ENCODE measurements at places on chromosomes 5 and 9.

GRCh38 chr5:18799482-18800128 lies 1165.3 kb downstream of the TAF11L14 start:
- DNase-seq: no peak

DNA sequence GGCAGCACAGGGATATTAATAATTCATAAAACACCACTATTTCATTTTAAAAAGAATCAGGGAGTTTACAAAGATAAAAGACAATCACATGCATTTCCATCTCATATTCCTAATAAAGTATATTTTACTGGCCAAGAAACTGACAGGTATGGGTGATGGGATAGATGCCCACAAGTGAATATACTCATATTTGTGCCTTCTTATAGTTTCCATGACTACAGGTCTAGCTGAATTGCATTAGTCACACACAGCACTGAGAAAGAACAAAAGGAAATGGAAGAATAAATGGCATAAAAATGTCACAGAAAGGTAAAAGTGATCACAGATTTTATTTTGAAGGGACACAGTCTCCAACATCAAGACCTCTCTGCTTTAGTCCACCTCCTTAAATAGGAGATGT lies 193.5 kb downstream of the PLK2 start:
- no peak for DNase-seq

DNA sequence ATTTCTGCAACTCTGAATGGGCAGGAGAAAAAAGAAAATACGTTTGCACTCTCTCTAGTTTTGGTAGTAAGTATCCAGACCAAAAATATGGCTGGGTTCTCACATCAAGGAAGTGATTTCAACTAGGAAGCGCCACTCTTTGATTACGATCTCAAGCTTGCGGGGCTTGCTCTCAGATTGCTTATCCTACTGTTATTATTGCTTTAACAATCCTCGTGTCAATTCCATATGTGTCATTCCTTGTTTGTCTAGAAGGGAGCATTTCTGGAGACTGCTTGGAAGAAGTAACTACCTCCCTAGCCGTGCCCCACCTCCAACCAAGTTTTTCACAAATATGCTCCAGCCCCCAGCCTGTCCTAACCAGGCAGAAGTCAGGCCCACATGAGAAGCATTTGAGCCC lies 3.5 kb downstream of the PRUNE2 start:
- DNase-seq: no peak

DNA sequence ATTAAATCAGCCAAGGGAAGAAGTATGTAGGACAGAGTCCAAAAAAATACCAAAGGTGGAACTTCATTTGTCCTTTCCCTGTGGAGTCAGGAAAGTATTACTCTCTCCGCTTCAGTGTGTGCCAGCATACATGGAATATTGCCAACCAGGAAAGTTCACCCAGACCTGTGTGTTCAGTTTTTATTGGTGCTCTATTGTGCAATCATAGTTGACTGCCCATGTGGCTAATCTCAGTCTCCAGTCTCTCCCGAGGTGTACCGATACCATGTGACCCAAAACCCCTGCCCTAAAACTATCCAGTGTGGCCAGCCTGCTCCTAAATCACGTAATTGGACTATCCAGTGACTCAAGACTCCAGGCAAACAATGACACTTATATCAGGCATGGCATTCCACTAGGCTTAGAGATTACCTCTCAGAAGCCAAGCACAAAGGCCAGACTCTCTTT lies 38.8 kb downstream of the NFX1 start:
- DNase-seq: no peak

- DNase-seq: no peak
Measured at GRCh38 chr5:169071-169727, 22.1 kb upstream of the LRRC14B start.

GRCh38 chr5:177327539-177328522 lies 16.1 kb upstream of the MXD3 start:
- no peak for DNase-seq

GRCh38 chr9:91193087-91193657 lies 168.5 kb downstream of the AUH start:
- DNase-seq: peak; percentile 57

DNA sequence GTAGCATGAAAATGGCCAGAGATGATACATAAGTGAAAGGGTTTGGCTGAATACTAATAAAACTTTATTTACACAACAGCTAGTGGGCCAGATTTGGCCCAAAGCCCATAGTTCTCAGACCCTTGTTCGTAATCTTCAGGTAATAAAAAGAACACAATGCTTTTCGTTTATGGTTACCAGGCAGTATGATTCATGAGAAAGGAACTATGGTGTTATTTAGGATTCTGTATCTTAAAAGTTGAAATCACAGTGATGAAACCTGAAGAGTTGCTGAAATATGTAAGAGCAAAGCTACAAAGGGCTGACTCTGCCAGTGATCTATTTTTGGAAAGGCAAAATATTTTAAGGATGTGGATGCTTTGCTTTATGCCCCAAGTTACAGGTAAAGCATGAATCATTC lies 192.7 kb downstream of the SMC2 start:
- DNase-seq: no peak

DNA sequence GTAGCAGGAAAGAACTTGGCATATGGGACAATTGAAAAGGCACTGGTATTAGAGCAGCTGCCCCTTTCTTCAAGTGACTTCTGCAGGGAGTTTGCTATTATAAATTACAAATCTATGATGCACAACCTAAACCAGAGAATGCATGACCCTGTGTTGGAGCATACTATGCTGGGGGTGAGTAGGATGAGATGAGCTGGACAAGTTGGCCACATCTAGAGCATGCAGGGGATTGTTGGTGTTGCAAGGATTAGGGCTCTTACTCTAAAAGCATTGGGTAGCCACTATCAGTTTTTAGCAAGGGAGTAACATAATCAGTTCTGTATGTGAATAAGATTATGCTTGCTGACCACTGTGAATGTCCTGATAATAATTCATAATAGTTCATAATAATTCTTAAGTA lies 186.7 kb downstream of the KIAA0825 start:
- no peak for DNase-seq

- DNase-seq: no peak
Measured at GRCh38 chr9:1042466-1042865, 7.7 kb upstream of the DMRT2 start.

- DNase-seq: no peak
Measured at GRCh38 chr9:134807716-134808446, 72.7 kb upstream of the FCN2 start.

Measured in NCI-H1092 treated with DMSO at 0.1 percent for 48 hours (cell line).